ENCODE measurements at places on chromosomes 13 and 19.

GRCh38 chr19:38076337-38076736 is 147.7 kb downstream of the DPF1 start:
- DNase-seq: no peak

DNA sequence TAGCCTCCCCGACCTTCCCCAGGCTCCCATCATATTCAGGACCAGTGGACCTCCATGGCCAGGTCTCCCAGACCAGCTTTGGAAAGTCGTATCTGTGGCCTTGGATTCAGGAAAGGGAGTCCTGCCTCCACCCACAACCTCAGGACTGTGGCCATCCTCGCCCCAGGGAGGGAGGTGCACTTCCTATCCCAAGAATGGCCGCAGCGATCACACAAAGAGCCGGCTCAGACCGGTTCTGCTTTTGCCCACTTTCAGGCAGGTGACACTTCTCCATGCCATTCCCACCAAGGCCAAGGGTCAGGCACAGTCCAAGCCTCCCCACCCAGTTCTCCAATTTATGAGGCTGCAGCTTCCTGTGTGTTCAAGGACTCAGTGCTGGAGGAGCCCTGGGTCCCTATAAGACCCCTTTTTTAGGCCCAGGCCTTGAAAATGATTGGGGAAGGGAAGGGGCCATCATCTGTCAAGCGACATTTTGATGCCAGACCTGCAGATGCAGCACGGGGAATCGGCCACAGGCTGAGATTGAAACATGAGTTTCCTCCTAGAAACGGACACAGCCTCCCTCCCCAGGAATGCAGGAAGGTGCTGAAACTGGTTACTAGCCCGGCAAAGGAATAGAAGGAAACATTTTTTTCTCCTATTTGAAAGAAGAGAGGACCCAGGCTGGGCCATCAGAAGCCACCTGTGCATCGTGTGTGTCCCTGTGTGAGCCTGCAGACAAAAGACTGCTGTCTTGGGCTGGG is 65.6 kb upstream of the USE1 start:
- no peak for DNase-seq

GRCh38 chr19:7722231-7722651 is 9.7 kb downstream of the CLEC4G start:
- no peak for DNase-seq

DNA sequence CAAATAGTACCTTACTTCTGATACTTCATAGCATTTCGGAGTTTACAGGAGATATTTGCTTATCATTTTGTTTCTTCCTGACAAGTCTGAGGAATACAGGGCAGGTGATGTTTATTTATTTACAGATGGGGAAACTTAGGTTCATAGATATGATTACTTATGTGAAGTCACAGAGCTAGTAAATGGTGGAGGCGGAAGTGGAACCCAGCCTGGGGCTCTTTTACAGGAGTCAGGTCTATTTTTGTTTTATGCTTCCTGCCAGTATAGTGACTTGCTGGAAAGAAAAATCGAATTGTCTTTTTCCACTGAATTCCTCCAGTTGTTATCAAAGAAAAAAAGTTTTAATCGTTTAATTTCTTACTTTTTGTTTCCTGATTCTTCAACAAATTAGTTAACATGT is 66.5 kb downstream of the DGKH start:
- no peak for DNase-seq

- DNase-seq: no peak
Measured at GRCh38 chr19:48739404-48740163, 826 bp downstream of the RASIP1 start.

GRCh38 chr19:8042900-8043299 is 9.7 kb upstream of the CCL25 start:
- no peak for DNase-seq

DNA sequence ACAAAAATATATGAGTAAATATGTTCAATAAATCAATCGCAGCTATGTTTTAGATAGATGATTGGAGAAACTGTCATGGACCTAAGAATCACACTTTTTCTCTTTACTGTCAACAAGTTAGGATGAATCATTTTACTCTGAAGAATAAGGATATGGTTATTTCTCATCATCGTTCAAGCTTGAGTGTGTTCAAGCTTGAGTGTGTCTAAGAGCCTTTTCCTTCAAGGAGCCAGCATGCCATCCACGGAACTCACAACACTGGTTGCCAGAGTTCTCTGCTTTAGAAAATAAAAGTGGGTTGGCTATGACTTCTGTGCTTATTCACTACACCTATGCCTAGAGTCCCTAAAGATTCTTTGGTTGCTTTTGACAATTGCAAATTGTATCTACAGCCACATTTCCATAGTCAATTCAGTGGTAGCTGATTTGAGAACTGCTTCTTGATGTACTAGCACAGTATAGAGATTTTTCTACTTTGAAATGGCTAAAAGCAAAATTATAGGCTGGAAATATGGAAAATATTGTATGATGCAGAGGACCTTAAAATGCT is 58.1 kb upstream of the SCEL start:
- DNase-seq: no peak

DNA sequence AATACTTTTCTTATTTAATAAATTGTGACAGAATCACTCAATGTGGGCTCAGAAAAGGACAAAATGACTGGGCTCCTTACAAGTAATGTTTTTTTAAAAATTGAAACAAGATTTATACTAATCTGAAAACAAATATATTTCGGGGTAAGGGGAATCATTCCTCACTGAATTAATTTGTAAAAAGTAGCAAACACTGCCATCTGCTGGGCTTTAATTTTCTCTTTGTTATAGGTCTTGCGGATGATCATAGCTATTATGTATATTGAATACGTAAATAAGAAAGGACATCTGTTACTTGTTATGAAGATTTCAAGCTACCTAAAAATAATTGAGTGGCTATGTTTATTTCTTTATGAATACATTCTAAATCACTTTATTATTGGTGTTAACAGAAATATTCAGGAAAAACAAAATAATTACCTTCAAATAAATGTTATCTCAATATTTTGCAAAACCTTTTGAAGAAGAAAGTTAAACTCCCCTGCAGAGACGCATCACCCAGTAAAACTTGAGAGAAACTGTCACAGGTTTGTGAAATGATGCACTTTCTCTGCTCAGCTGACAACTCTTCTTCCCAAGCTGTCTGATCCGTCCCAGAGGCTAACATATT is 17.8 kb upstream of the ENOX1 start:
- no peak for DNase-seq

DNA sequence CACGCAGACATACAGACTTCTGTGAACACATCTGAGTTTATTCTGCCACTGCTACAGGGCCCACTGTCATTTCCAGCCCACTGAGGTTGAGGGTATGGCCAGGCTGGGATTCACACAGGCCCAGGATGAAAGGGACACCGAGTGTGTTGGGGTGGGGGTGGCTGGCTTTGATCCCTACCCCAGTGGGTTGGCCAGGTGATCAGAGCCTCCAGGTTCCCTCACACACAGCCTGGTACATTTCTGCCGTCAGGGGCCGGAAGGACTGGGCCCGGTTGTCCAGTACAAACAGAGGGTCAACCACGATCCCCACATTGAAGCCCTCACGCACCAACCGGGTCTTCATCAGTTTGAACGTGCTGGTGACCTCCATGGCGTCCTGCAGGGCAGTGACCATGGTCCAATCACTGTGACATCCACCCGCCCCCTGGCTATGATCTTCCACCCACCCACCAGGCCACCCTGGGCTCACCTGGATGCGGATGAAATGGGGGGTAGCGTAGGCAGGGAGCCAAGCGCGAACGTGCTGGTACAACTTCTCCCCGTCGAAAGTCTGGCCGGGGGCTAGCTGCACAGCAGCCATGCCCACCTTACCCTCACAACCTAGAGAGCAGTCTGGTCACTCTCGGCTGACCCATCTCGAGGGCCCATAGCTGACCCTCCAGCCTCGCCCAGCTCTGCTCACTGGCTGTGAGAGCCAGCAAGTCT is 13.3 kb downstream of the SLC27A5 start:
- no peak for DNase-seq

GRCh38 chr13:44224450-44225149 is 149.0 kb upstream of the SERP2 start:
- DNase-seq: no peak

GRCh38 chr19:4582980-4583842 is 23.7 kb upstream of the SEMA6B start:
- no peak for DNase-seq

DNA sequence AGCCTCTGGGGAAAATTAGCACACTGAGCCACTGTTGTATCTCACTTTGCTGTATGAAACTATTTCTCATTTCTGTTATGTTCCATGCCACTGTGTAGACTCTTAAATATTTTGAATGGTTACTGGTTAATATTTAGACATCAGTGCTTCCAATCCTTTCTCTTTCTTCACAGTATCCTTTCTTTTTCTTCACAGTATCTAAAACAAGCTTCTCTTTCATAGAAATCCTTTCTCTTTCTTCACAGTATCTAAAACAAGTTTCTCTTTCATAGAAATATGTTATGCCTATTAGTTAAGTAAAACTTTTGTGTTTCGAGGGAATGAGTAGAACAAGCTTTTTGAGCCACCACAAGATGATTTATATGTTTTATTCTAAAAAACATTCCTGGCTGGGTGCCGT is 326.8 kb upstream of the KLF12 start:
- DNase-seq: no peak

DNA sequence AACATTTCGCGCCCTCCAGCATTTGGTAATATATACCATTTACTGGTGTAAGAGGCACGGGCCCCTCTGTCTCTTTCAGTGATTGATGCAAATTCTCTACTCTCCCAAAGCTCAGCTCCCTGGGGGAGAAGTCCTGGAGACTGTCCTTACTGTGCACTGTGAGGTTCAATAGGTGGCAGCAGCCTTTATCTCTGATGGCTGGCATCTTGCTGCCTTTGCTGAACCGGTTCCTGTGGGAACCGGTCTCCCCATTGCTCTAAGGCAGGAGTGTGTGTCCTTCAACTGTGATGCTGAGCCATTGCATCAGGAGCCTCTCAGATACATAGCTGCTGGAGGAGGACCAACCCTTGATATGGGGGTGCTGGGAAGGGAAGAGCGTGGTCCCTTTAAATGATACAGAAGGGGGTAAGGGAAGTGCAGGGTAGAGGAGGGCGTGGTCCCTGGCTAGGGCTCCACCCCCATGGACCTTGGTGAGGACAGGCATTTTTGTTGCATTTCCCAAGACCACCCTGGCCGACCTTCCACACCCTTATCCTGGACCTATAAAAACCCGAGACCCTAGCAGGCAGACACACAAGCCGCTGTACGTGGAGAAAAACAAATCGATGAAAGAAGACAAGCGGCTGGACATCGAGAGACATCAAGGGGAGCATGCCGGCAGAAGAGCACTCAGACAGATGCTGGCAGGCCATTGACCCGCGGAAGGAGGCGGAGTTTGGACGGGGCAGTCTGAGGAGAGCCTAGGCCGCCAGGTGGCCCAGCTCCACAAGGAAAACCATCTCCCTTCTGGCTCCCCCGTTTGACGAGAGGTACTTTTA is 41.1 kb upstream of the GTF3A start:
- no peak for DNase-seq

DNA sequence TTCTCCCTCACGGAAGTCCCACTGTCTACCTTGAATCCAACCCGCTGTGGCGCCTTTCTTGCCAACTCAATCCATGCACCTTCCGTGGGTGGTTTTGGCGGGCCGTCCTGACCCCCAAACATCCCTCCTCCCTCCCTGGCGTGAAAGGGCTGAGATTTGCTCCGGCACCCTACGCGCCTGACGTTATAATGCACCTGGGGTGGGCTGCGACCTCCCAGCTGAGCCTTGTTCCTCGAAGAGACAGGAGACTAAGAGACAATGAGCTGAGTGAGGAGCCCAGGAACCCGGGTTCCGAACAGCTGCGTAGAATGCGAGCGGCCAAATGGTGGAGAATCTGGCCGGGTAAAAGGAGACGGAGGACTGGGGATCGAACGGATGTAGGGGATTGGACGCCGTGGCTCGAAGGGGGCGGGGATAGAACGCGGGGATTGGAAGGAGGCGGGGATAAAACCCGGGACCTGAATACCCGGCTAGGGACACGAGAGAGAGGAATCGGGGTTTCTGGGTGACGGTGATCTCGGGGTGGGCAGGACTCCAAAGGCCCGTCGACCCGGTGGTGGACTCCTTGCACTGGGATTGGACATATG is at the start of gene CPT1C:
Gene CPT1C (plus strand): TSS at position 461 of the 587 bp plus-strand sequence. CDS start 1,137 bp downstream, outside the sequence.
- peak; percentile 29 for DNase-seq

- DNase-seq: peak; percentile 99
Measured at GRCh38 chr19:39341719-39342604, at the start of gene SAMD4B. SAMD4B (plus strand) TSS chr19:39342421; CDS start chr19:39356894, 14,473 bp downstream.

DNA sequence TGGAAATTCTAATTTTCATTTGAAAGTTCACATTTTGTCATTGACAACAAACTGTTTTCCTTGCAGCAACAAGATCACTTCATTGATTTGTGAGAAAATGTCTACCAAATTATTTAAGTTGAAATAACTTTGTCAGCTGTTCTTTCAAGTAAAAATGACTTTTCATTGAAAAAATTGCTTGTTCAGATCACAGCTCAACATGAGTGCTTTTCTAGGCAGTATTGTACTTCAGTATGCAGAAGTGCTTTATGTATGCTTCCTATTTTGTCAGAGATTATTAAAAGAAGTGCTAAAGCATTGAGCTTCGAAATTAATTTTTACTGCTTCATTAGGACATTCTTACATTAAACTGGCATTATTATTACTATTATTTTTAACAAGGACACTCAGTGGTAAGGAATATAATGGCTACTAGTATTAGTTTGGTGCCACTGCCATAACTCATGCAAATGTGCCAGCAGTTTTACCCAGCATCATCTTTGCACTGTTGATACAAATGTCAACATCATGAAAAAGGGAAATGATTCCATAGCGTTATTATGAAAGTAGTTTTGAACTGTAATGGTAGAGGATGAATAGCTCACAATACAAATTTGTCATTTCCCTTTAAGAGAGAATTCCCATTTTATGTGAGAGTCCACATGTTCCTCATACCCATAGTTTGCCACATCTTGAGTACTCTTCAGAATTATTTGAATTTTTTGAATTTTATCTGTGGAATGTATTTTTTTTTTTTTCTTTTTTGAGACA is 2.6 kb downstream of the BRCA2 start:
- no peak for DNase-seq

GRCh38 chr13:75647126-75647784 is 11.1 kb downstream of the LMO7 start:
- DNase-seq: no peak

DNA sequence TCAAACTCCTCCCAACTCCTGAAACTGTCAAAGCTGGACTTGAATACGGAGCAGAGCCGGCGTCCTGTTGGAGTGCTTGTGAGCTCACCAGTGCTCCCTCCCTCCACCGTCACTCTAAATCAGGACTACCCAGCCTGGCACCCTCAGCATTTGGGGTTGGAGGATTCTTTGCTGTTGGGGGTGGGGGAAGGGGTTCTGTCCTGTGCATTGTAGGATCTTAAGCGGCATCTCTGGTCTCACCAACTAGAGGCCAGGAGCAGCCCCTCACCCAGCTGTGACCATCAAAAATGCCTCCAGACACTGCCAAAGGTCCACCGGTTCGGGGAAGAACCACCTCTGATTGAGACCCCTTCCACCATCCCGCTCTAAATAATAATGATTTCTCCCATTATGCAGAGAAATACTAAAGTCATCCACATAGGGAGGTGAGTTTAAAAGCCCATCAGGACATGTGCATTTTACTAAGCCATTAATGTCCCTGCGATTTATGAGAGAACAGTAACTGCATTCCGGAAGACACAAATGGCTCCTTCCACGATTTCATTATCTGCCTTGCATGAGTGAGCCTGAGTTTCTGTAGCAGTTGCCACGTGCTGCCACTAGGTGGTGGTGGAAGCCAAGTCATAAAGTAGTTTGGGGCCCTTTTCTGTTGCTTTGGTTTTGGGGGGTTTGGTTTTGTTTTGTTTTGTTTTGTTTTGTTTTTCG is 16.1 kb upstream of the USP29 start:
- peak; percentile 41 for DNase-seq

- no peak for DNase-seq
Measured at GRCh38 chr13:85806553-85807175, 7.4 kb upstream of the SLITRK6 start.

- no peak for DNase-seq
Measured at GRCh38 chr19:44430956-44431355, 17.3 kb downstream of the ZNF229 start.

GRCh38 chr13:51541809-51542258 is 42.4 kb upstream of the WDFY2 start:
- no peak for DNase-seq

Measured in T follicular helper cell (primary cell).